Stimulated activated CD4-positive, alpha-beta T cell treated with anti-CD3 and anti-CD28 coated beads, Interleukin-1b, Interleukin-23, amount 100 ng/mL, for 48 hours (primary cell): ENCODE measurements at places on chromosomes 3 and 15.
A peak's percentile ranks its signal among the peaks of the same experiment; 100 is the strongest.

- no peak for DNase-seq
These were observed 46.7 kb downstream of the CASR start for GRCh38 chr3:122230174-122230573.

- DNase-seq = no peak
These were observed 599.4 kb downstream of the ZIC1 start for GRCh38 chr3:148008591-148008990.

DNA sequence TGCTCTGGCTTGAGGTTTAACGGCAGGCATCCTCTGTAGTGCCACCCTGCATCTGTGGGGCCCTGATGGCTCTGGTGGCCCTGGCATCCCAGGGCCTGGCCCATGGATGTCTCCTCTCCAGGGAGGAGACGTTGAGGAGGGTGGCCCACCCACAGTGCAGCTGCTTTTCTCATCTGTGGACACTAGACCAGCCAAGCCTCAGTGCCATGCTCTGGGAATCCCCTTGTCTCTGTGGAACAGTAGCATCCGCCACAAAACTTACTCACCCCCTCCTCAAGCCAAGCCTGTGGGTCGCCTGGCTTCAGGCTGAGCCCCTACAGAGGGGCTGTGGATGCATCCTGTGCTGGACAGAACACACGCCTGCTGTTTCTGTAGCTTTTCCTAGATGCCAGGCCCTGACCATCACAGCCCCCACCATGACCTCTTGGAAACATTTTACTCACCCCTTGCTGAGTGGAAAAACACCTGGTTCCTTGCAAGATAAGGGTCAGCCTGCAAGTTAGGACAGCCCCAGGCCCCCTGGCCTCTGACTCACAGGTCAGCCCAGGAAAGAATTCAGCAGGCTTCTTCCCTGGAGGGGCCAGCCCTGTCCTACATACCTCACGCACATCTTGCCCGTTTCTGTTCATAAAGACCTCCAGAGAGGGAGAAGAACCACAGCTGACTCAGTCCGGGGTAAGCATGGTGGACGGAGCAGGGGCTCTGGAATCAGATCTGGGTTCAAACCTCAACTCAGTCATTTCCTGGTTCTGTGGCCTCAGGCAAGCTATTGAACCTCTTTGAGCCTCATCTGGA, 19.0 kb downstream of the PAK6 start:
- DNase-seq = no peak

DNA sequence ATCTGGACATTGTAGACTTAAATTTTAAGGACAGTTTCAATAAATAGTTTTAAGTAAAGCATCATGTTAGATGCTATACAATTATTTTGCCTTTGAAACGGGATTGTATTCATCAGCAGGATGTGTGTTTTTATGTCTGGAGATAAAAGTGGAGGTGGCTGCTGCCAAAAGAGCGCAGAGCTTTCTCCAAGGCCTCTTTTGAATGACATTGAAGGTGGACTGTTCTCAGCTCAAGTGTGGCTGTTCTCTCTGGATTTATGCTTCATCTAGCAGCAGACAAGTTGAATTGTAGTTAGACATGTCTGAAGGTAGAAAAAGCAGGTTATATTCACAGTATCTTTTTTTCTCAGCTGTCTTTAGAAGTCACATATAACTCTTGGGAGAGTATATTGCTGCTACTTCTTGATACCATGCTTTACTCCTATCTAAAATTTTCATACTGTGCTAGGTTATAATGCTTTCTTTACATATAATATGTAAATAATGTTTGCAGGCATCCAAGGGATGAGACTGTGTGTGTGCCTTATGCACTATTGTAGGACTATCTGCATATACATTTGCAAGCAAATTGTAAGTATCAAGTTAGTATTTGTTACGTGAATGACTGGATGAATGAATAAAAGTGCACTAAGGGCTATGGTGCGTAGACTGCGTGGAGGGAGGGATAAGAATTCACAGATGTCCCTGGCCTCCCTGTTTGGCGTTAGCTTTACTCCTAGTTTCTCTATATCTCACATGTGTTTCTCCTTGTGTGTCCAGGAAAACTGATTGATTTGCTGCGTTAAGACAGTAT, 340.1 kb downstream of the NAALADL2 start:
- no peak for DNase-seq

DNA sequence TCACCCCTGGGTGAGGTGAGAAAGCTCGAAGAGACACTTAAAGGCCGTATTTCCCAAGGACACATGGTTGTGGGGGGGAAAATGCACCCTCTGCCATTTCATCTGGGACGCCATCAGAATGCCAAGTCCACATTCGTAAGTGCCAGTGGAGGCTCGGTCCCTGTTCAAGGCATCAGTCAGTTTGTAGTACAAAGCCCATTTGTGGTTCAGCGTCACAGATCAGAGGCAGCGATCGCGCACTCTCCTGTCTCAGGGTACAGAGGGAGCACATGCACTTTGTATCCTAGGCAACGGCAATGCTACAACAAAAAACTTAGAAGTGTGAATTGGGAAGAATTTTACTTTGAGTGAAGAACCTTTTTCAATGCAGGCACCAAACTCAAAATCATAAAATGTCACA, 27.2 kb downstream of the SEMA6D start:
- no peak for DNase-seq

GRCh38 chr3:188241883-188242282, 87.9 kb downstream of the LPP start:
- DNase-seq = no peak

- peak; percentile 67 for DNase-seq
These were observed 20.4 kb upstream of the NFKBIZ start for GRCh38 chr3:101828691-101829436.

DNA sequence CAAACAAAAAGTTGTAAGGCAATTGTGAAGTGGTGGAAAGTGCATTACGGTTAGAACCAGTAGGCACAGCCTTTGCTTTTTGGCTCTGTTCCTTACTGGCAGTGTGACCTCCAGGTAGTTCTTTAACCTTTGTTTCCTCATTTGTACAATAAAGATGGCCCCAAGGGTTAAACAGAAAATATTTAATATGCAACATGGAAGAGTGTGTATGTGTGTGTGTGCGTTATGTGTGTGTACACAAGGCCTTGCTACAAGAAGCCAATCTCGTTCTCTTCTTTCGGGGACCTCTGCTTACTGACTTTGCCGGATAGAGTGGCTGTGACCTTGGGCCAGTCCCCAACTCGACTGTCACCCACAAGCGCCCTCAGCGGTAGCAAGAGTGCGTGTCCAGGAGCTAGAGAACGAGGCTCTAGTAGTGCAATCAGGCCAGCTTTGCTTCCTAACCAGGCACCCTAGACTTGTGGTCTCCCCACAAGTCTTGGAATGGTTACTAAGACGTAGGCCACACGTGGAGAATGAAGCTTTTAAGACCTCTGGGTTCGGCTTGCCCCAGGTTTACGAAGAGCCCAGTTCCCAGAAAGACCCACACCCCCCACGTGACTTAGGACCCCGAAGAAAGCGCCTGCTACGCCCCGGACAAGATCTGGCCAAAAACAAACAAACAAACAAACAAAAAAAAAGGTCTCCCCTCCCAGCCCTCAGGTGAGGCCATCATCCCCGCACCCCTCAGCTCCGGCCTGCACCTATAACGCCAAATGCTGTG, 593 bp downstream of the CIAO2A start:
- DNase-seq = peak; percentile 46

- no peak for DNase-seq
These were observed 7.8 kb upstream of the NUP210 start for GRCh38 chr3:13427662-13428603.

- DNase-seq = no peak
These were observed 1.2 kb upstream of the LINGO1 start for GRCh38 chr15:77633913-77634265.

DNA sequence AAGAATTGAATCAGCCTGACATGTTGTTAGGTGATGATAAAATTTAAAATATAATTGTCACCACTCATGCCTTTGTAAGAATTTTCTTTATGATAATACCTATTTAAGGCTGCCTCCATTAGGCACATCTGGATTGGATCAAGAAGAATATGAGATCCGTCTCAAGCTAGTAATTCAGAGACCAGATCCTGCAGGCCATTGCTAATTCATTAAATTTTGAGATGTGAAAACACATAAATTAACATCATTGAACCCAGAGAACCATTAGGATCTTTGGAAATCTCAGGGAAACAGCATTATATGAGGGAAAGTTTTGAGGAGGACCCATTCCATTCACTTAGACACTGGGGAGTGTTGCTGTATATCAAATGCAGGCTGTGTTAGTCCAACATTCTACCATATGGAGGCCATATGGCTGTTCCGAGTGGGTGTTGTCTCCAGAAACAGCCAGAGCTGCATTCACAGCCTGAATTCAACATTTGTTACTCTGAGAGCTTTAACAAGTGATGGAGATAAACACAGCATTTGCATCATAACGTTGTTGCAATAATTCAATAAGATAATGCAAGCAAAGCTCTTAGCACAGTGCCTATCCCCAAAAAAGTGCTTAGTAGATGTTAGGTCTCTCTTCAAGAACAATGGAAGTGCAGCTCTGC, 67.4 kb downstream of the DTWD1 start:
- DNase-seq = no peak

DNA sequence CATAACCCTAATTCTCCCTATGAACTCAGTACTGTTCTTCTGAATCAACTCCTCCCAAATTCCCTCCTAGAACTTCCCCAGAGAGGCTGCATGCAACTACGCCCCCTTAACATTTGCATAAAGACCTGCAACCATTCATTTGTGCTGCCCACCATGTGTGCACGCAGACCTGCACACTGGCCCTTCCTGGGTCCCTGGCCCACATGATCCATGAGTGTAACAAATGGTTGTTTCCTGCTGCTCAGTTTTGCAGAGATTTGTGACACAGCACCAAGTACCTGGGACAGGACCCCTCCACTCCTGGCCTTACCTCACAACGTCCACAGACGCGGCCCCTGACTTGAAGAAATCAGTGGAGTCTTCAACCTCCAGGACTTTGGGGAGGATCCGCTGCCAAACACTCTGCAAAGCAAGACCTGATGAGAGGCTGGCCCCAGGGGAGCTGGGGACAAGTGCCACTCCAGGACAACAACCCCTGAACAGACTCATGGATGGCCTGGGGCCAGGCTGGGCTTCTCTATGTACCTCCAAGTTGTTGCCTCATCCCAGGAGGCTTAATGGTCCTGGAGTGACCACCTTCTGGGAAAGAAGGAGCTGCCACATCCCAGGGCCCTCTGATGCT, 33.8 kb downstream of the ALDH1L1 start:
- no peak for DNase-seq

- DNase-seq = no peak
These were observed 550.5 kb upstream of the AGTR1 start for GRCh38 chr3:148146947-148147826.

- no peak for DNase-seq
These were observed 35.3 kb upstream of the ABHD10 start for GRCh38 chr3:111943533-111943932.

DNA sequence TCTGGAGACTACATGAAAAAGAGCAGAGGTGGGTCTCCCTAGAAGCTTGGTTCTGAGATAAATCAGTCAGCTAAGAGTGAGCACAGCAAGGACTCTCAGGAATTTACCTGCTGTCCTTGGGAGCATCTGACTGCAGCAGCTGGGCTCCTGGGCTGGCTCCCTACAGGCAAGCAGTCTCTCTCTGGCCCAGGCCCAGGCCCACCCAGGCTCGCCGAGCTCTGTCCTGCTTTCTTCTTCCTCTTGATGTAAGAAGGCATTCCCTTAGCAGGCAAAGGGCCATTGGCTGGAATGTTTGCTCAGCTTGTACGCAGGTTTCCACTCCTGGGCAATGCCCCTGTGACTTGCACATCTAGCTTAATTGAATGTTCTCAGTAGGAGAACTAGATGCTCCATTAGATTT, 4.3 kb upstream of the RBP2 start:
- no peak for DNase-seq

DNA sequence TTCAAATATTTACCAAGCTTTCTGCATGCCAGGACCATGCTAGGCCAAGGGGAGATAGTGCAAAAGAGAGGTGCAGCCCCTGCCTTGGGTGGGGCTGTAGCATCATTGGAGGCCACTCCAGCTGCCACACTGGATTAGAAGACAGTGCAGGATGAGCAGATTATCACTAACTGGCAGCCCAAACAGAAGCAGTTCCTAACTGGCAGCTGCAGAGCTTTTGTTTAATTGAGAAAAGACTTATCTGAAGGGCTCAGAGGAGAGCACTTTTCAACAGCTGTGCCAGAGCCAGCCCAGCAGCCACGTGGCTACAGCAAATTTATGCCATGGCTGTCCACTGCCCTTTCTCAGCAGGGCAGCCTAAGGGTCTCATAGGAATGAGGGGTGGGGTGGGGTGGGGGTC, 13.5 kb upstream of the ACSBG1 start:
- DNase-seq = no peak

- DNase-seq = no peak
These were observed 18.5 kb downstream of the C3orf85 start for GRCh38 chr3:109154979-109155378.

GRCh38 chr15:38826880-38827279, 262.3 kb upstream of the RASGRP1 start:
- DNase-seq = no peak

DNA sequence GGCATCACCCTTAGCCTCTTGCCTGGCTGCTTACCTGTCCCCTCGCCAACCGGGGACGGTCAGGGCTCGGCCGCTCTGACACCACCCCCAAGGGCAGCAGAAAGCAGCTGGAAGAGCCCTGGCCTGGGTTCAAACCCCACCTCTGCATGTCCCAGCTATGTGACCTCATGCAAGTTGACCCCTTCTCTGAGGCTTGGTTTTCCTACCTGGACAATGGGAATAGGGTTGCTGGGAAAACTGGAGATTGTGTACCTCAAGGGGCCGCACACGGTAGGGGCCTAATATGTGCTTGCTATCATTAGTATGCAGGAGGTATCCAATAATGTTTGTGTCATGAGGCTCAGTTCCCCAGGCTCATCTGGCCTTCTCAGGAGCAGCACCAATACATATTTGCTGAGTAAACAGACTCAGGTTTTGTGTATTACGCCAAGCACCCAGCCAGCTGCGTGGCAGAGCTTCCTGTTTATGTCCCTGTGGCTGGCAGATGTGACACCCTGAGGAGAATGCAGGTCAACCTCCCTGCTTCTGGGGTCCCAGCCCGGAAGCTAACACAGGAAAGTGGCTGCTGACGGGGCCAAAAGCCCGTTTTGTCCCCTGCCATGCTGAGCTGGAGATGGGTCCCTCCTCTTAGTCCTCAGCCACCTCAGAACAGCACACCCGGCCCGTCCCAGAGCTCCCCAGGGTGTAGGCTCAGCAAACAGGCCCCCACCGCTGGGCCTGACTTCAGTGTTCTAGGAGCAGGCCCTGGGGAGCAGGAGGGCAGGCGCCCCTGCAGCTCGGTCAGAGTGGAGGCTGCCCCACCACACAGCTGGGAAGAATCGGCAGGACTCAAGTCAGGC, 29.7 kb downstream of the PLXND1 start:
- peak; percentile 34 for DNase-seq

DNA sequence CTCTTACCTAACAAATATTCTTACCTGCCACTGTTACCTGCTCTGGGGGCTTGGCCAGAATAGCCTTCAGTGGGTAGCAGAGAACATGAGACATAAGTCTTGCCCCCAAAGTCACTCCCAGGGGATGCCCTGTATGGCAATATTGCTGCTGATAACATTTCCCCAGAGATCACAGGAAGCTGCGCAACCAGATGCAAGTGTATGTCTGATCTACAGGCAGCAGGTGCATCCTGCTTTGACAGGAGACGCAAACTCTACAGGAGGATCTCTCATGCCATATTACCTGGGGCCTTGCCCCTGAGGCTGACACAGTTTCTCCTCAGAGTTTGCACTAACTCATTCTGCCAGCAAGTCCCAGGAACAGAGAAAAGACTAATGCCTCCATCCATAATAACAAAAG, 174.4 kb upstream of the LPP start:
- DNase-seq = no peak

- DNase-seq = no peak
These were observed 270.1 kb upstream of the CNTN4 start for GRCh38 chr3:1828519-1828918.

GRCh38 chr3:142218703-142219102, 6.7 kb downstream of the GK5 start:
- DNase-seq = no peak
